ENCODE measurements at places on chromosomes 1 and 21. TPM values are rescaled to one million over a fixed set of nuclear protein-coding genes. Genes with fewer than 3 reads are reported as not detected.

Gene SYTL1
- 1.6 TPM for total RNA-seq

Gene IFNLR1
- total RNA-seq = not detected

DNA sequence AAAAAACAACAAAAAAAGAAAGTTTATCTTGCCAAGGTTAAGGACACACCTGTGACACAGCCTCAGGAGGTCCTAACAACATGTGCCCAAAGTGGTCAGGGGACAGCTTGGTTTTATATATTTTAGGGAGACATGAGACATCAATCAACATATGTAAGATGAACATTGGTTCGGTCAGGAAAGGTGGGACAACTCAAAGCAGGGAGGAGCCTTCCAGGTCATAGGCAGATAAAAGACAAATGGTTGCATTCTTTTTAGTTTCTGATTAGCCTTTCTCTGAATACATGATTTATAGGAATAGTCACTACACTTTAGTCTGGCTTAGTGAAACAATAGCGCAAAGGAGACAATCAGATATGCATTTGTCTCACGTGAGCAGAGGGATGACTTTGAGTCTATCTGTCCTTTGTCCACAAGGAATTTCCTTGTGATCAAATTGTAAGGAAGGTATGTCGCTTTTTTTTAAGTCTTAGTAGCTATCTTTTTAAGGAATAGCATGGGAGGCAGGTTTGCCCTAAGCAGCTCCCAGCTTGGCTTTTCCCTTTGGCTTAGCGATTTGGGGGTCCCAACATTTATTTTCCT is 23.3 kb upstream of the OVAAL start:
- H3K27ac ChIP-seq = no peak overlapping the region
- H3K36me3 ChIP-seq = no peaks in the 10 kb centered on the region
- DNase-seq = no peak
- H3K27me3 ChIP-seq = no peaks in the 10 kb centered on the region
- no peak overlapping the region for H3K4me3 ChIP-seq

GRCh38 chr1:99942723-99943122 is 27.1 kb upstream of the SLC35A3 start:
- H3K4me1 ChIP-seq = no peaks in the 10 kb centered on the region
- H3K4me3 ChIP-seq = no peak overlapping the region
- no peaks in the 10 kb centered on the region for H3K27me3 ChIP-seq
- no peak for DNase-seq
- H3K36me3 ChIP-seq = no peaks in the 10 kb centered on the region

- H3K4me3 ChIP-seq = no peak overlapping the region
- no peaks in the 10 kb centered on the region for H3K4me1 ChIP-seq
- no peaks in the 10 kb centered on the region for H3K36me3 ChIP-seq
- DNase-seq = no peak
- no peak overlapping the region for H3K27ac ChIP-seq
- no peaks in the 10 kb centered on the region for H3K27me3 ChIP-seq
Measured at GRCh38 chr1:25369241-25369640, 31.1 kb downstream of the TMEM50A start.

GRCh38 chr1:207959910-207960309 is 49.0 kb upstream of the CD34 start:
- DNase-seq = no peak
- peak overlapping the region; percentile 96 for H3K27ac ChIP-seq
- H3K27me3 ChIP-seq = no peaks in the 10 kb centered on the region
- no peaks in the 10 kb centered on the region for H3K4me1 ChIP-seq
- H3K36me3 ChIP-seq = no peaks in the 10 kb centered on the region

Gene RNF223
- total RNA-seq = not detected

DNA sequence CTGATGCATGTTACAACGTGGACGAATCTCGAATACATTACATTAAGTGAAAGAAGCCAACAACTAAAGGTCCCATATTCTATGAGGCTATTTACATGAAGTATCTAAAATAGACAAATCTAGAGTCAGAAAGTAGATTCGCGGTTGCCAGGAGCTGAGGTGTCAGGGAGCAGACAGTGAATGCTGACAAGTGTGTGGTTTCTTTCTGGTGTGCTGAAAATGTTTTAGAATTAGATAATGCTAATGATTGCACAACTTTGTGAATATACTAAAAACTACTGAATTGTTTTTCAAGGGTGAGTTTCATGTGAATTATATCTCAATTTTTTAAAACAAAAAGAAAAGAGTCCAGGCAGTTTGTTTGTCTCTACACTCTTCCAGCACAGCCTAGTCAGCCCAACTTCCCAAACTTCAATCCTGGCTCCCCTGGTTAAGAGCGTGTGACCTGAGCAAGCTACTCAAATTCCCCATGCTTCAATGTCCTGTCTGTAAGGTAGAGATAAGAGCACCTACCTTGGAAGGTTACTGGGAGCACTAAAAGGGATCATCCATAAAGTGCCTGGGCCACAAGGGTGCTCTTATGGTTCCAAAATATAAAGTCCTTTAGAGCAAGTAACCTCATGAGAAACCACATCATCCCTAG is 20.9 kb downstream of the HLCS start:
- no peaks in the 10 kb centered on the region for H3K27me3 ChIP-seq
- H3K27ac ChIP-seq = no peak overlapping the region
- H3K4me1 ChIP-seq = no peaks in the 10 kb centered on the region
- no peak for DNase-seq

DNA sequence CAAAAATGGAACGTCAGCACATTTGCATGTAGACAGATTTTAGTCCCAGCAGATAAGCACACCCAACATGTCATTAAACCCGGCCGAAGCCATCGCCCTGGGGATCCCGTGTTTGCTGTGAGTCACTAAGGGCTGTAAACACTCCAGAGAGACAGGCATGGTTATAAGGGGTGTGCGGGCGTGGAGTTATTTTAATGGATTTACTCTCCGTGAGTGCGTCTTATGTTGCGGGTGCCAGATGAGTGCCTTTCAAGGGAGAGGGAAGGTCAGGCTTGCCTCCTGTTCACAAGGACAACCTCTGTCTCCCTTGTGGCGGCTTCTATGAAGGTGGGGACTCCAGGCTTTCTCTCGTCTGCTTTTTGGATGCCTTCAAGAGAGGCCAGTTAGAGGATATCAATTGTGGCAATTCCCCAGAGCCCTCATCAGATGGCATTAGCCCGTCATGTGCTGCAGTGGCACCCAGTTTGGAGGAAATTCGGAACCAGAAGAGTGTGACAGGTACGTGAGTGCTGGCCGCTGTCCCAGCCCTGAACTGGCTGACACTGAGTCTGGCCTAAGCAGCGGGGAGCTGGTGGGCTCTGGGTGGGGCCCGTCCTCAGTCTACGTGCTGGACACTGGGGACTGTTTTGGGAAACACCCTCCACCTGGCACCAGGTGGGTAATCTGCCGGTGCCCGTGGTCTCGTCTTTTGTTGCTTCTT is 223.8 kb upstream of the TMEM51 start:
- no peaks in the 10 kb centered on the region for H3K27me3 ChIP-seq
- H3K36me3 ChIP-seq = no peaks in the 10 kb centered on the region
- H3K4me1 ChIP-seq = no peaks in the 10 kb centered on the region
- H3K27ac ChIP-seq = no peak overlapping the region
- H3K4me3 ChIP-seq = no peak overlapping the region
- no peak for DNase-seq

Gene LRRC71
- total RNA-seq = not detected

Gene SOD1
- 87.6 TPM for total RNA-seq

DNA sequence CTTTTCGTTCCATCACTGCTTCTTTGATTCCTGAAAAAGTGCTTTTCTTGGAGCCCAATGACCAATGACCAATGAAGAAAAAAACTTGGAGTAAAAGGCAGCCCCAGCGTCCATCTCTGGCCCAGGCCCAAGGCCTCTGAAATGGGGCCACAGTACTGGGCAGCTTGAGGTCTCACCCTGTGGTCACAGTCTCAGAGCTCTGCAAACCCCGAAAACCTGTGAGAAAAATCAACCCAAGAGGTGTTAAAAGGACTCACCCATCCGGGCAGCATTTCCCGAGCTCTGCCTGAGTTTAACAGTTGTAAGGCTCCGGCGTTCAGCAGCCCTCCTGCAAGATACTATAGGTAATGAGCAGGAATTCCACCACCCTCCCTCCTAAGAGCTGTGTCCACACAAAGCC is 2.1 kb upstream of the EFHD2 start:
- peaks cover 8% of the 10 kb centered on the region for H3K4me1 ChIP-seq
- no peak overlapping the region for H3K4me3 ChIP-seq
- H3K27me3 ChIP-seq = no peaks in the 10 kb centered on the region
- H3K27ac ChIP-seq = peak overlapping the region; percentile 84
- no peaks in the 10 kb centered on the region for H3K36me3 ChIP-seq
- no peak for DNase-seq

Gene PRPF38A
- 4.6 TPM for total RNA-seq

Gene FCRL5
- total RNA-seq = 0.48 TPM

DNA sequence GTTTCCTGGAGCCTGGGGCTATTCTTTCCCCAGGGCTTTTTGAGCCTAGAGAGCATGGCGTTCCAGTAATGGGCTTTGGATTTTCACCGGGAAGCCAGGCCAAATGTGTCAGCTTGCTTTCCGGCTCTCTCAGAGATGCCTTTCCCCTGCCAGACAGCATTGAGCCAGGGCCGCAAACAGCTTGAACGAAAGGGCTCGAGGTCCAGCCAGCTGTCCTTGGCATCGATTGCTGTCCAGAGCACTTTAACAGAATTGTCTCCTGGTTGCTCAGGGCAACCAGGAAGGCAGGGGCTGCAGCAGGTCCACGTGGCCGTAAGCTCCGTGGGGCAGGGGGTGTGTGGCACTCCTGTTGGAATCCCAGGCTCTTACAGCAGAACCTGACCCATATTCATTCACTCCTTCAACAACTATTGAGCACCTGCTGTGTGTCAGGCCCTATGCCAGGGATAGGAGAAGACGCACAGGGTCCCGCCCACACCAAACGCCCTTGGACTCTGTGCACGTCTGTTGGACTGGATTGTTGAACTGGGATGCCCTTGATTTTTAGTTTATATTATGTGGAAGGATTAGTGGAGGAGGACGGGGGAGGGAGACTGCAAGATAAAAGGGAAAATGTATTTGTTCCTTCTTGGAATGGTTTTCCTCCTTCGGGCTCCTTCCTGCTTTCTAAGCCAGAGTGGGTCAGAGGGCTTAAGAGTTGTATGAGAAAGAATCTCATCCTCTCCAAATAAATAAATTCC is 38.7 kb upstream of the EFHD2 start:
- no peak overlapping the region for H3K27ac ChIP-seq
- peak; percentile 28 for DNase-seq
- H3K4me3 ChIP-seq = no peak overlapping the region
- H3K36me3 ChIP-seq = no peaks in the 10 kb centered on the region

GRCh38 chr21:43322311-43322710 is 104.6 kb downstream of the SIK1 start:
- H3K4me1 ChIP-seq = no peaks in the 10 kb centered on the region
- no peaks in the 10 kb centered on the region for H3K36me3 ChIP-seq
- no peak overlapping the region for H3K27ac ChIP-seq
- DNase-seq = no peak

GRCh38 chr1:219566951-219567947 is 45.7 kb downstream of the ZC3H11B start:
- no peaks in the 10 kb centered on the region for H3K36me3 ChIP-seq
- no peaks in the 10 kb centered on the region for H3K27me3 ChIP-seq
- H3K27ac ChIP-seq = no peak overlapping the region
- H3K4me1 ChIP-seq = no peaks in the 10 kb centered on the region
- DNase-seq = no peak
- H3K4me3 ChIP-seq = no peak overlapping the region

Gene SLC45A1
- 0.51 TPM for total RNA-seq

Gene PRAMEF15
- total RNA-seq = not detected

Measured in uterus (tissue), 4 donors.